ENCODE measurements at places on chromosomes 11 and 22.

DNA sequence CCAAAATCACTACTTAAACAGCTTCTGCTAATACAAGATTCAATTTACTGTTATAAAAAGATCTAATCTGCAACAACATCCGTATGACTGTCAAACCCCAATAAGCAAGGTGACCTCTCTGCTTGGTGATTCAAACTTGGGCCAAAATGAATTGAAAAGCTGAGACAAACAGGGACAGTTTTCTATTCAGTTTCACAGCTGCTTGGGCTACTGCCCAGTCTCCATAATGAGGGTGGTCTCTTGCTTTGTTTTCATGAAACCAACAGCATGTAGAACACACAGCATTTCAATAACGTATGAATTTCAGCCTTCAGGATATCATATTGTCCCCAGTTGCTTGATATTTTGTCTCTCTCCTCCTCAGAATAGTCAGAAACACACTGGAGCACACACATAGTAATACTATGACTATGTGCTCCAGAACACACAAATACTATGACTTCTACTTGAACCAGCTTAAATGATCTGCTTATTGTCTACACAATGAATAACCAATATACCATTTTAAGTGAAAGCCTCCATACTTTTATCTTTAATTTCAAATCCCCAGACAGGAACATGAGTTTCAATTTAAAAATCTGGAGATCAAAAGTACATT is 285.0 kb downstream of the TTC28 start:
- no peak for DNase-seq

DNA sequence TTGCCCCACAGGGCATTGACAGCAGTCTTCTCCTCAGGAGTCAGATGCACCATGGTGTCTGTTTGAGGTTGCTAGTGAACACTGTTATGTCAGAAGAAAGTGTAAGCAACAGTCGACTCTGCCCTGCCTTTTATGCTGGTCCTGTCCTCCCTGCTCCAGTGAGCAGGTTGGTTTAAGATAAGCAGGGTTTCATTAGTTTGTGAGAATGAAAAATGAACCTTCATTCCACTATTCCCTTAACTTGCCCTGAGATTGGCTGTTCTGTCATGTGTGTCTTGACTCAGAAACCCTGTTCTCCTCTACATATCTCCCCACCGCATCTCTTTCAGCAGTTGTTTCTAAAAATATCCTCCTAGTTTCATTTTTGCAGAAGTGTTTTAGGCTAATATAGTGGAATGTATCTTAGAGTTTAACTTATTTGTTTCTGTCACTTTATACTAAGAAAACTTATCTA is at the start of gene HBD:
TSS of gene HBD (minus strand) at position 103 of the 454 bp plus-strand sequence. CDS start at position 53, 50 bp downstream.
- DNase-seq, result no peak

GRCh38 chr22:37407856-37408255 is 19.4 kb downstream of the ELFN2 start:
- DNase-seq, result no peak

DNA sequence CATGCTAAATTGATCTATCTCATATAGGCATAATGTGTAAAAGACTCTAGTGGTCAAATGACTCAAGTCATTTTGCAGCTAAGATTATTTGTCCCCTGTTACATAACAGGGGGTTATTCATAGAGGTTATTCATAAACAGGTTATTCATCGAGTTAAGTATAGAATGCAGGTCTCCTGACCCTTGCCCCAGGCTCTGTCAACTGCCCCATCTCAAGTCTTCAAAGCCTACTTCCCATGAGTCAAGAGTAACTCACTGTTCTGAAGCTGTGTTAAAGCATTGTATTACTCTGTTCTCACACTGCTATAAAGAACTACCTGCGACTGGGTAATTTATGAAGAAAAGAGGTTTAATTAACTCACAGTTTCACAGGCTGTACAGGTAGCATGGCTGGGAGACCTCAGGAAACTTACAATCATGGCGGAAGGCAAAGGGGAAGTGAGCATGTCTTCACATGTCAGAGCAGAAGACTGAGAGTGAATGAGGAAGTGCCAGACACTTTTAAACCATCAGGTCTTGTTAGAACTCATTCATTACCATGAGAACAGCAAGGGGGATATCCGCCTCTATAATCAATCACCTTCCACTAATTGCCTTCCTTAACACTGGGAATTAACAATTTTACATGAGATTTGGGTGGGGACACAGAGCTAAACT is 226.2 kb upstream of the BLID start:
- no peak for DNase-seq

- no peak for DNase-seq
Observed at GRCh38 chr11:71194710-71195109, 57.7 kb downstream of the SHANK2 start.

GRCh38 chr11:33712436-33712835 is 11.8 kb upstream of the C11orf91 start:
- DNase-seq, result no peak

DNA sequence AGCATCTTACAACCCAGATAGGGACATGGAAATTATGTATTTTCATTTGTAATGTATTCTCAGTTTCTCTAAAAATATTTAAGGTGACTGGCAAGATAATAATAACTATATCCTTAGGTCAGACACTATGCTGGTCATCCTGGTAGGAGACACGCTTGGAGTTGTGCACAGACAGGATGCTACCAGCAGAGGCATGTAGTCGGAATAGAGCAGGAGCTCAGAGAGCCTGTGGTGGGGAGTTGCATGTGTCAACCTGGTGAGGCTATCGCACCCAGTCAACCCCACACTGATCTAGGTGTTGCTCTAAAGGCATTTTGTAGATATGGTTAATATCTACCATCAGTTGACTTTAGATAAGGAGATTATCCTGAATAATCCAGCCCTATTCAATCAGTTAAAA is 318.5 kb downstream of the MIAT start:
- no peak for DNase-seq

GRCh38 chr22:49330421-49331222 is 497.1 kb downstream of the BRD1 start:
- peak; percentile 6 for DNase-seq

DNA sequence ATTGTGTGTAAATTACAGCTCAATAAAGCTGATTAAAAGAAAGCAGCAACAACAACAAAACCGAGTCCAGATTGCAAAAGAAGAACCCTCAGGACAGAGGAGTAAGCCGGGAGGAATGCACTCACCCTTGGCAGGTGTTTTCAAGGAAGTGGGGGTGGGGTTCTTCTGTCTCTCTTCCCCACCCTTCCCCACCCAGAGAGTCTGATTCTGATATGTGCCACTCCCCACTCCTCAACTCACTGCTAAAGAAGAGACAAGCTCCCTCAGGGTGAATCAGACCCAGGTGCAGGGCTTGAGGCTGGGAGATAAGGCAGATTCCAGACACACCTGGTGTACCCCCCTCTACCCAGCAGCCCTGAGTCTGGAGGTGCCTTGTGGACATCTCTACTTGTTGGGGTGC is 38.4 kb upstream of the PHF21A start:
- no peak for DNase-seq

DNA sequence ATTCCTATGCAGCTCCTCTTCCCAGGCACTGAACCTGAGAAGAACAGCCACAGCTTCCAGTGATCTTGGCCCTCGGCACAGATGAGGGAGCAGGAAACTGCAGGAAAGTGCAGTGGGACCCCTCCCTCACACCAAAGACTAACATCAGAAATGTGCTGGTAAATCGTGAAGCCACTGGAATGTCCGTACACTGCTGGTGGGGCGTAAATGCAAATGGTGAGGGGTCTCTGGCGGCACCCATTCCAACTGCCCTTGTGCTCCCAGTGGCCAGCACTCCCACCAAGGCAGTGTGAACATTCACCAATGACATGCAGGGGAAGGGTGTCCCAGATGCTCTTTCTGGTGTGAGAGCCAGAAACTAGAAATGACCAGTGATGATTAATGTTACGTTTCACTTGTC is 574.0 kb downstream of the BRD1 start:
- no peak for DNase-seq

DNA sequence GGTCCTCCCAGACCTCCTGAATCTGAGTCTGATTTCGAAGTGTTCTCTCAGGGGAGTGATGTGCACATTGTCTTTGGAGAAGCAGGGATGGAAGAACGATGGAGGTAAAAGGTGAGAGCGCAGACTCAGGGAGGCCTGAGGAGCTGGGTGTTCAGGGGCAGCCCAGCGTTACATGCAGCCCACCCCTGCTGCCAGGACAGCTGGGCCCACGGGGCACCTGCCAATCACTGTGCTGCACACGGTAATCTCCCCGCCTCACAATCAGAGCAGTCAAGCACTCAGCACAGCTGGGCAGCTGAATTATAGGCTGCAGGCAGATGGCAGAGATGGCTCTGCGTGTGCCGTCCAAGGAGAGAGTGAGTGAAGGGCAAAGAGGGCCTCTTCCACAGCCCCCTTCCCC is 17.9 kb upstream of the HTR3A start:
- no peak for DNase-seq

DNA sequence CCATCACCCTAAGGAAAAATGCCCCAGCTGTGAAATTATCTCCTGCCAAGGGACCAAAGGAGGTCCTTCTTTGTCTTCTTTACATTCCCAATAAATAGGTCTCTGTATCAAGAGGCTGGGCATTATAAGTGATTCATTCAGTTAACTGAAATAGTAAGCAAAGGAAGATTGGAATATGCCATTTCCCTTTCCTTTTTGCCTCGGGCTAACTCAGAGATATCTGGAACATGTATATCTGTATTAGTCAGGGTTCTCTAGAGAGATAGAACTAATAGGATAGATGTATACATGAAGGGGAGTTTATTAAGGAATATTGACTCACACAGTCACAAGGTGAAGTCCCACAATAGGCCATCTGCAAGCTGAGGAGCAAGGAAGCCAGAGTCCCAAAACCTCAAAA is 15.3 kb upstream of the CWF19L2 start:
- DNase-seq, result no peak

- DNase-seq, result no peak
Observed at GRCh38 chr11:23406131-23406819, 546.0 kb upstream of the CCDC179 start.

DNA sequence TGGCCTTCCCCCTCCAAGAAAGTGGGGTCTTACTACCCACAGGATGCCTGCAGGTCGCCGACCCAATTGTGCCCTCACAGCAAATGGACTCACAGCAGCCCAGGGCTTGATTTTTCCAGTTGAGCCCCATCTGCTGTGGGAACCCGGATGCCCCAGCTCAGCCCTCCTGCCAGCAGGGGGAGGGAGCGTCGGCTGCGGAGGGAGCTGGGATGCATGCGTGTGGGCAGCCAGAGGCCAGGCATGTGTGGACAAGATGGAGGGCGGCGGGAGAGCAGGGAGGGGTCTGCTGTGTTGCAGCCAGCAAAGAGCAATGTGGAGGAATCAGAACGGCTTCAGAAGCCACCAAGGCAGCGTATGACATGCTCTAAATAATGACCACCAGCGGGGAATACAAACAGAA is 41.0 kb upstream of the EIF3D start:
- DNase-seq, result no peak
